ENCODE measurements at places on chromosomes 6 and 20.

GRCh38 chr6:165846123-165846966 is 183.3 kb upstream of the PDE10A start:
- DNase-seq, result no peak

DNA sequence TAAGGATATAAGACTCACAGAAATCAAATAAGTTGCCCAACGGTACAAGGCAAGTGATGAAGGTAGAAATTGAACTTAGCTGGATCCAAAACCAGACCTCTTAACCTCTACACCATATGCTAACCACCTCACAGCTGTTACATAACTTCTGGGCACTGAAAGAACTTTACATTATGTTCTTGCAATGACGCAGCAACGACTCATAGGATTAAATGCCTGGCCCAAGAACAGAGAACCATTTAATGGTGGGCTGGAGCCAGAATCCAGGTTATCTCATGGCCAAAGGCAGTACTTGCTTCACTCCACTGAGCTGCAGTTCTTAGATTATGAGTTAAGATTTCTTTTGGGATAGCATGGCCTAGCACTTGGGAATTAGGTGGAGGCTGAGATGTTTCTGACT is 4.4 kb downstream of the TRMT6 start:
- no peak for DNase-seq

DNA sequence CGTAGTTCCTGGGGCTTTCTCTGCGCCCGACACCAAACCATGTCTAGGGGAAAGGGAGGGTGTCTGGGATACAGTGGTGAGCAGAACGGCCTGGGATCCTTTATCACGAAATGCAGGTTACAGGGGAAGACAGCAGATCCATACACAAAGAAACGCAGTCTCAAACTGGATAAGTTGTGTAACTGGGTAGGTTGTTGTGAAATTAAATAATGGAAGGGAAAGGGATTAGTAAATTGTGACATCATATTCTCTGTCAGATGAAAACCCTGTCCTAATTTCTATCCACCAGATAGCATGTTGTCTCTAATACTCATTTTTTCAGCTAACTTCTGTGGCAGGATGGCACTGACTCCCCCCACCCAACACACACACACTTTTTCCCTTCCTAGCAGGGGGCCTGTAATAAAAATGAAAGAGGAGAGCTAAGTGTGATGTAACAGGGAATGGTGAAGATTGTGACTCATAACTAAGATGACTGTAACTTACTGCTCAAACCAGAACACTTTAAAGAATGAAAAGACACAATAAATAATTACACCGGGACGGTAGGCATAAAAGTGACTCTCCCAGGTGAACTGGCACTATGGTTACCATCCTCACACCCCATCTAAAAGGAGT is 769 bp upstream of the TRPC4AP start:
- no peak for DNase-seq

- no peak for DNase-seq
Measured at GRCh38 chr6:111631018-111631417, 25.3 kb upstream of the TRAF3IP2 start.

DNA sequence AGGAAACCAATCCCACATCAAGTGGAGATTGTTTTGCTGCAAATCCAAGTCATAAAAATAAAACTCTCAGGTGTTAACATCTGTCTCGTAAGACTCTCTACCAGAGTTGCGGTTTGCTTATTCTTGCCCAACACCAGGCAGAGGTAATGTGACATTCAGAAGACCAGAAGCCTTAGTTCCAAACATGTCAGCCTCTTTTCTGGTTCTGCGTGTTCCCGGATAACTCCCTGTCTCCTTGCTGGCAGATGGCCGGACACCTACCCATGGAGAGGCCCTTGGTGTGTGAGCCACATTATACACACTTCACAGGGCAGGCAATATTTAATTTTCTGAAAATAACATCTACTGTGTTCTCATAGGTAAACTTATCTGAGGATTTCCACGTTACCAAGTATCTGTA is 73.4 kb downstream of the GMPR start:
- DNase-seq, result no peak

DNA sequence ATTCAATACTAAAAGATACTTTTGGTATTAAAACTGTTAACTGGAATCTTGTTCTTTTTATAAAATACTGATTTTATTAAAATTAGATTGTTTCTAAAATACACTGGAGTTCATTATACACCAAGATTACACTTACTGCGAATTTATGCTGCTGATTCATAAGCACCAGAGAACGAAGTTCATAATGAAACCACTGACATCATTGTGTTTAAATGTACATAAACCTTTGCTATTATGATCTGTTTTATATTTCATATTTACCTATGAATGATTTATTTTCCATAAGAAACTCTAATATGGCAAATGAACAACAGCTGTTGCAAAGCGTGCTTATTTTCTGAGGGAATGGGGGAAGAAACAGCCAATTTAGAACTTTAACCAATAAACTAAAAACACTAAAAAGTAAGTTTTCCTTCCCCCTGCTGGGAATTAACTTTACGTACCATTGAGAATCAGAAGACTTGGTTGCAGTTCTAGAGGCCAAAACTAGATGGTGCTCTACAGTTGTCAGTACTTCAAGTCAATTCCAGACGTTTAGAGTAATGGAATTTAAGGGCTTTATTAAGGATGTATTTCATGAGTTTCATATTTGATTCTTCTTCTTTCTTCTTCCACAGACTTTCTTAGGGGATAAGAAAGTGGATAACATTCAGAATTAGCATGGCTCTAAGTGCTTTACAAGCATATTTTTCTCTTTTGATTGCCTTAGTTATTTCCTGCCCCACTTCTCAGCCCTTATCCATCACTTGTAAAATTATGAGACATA is 30.8 kb upstream of the COL19A1 start:
- DNase-seq, result no peak

DNA sequence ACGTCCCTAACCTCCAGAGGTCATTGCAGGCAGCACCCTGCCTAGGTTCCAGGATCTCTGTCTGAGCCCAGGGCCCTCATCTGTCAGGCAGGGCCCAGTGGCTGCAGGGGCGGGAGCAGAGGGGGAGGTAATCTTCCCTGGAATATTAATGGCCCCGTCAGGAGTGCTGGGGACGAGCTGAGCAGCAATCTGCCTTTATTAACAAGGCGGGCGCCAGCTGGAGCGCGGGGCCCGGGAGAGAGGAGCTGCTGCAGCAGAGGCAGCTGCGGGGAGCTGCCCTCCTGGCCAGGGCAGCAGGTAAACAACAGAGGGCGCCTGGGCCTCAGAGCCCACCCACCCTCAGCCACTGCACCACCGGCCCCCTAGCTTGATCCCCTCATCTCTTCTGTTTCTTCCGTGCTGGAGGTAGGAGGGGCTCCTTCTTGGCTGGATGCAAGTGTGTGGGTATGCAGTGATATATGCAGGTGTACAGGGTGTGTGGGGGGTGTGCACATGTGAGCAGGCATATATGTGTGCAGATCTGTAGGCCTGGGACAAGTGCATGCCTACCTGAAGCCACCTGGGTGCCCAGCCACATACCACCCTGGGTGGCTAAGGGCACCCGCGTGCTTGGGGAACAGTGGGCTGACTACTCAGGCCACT is 131.8 kb upstream of the MLN start:
- DNase-seq, result no peak

- no peak for DNase-seq
Measured at GRCh38 chr20:3980260-3981131, 34.9 kb downstream of the RNF24 start.

DNA sequence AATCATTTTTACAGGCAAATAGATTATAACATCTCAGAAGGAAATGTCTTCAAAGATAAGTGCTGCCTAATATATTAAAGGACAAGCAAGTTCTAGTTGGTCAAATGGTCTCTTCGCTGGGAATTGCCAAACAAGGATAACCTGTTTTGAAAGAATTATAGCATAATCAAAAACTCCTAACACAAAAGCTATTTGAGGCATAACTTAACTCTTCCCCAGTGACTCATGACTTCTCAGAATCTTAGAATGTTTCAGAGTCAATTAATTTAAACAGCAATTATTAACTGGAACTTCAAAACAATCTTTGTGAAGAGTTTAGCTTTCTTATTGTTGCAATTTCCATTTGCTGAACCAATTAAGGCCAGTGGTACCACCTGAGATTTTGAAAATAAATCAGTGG is 126.6 kb downstream of the MTFR2 start:
- DNase-seq, result no peak

DNA sequence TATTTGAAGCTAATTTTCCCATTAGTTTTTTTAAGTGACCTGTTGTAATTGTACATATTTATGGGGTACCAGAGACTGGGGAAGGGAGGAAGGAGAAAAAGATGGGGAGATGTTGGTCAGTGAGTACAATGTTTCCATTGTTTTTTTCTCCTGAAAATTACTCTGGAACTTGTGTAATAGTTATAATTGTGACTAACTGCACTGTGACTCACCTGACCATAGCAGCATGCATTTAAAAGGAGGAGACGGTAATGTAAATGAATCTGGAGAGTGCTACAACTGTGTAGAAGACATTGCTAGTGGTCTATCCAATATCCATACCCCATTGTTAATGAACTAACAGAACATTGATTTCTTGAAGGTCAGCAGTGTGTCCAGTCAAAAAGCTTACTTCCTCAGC is 133.4 kb downstream of the RFPL4B start:
- DNase-seq, result no peak

DNA sequence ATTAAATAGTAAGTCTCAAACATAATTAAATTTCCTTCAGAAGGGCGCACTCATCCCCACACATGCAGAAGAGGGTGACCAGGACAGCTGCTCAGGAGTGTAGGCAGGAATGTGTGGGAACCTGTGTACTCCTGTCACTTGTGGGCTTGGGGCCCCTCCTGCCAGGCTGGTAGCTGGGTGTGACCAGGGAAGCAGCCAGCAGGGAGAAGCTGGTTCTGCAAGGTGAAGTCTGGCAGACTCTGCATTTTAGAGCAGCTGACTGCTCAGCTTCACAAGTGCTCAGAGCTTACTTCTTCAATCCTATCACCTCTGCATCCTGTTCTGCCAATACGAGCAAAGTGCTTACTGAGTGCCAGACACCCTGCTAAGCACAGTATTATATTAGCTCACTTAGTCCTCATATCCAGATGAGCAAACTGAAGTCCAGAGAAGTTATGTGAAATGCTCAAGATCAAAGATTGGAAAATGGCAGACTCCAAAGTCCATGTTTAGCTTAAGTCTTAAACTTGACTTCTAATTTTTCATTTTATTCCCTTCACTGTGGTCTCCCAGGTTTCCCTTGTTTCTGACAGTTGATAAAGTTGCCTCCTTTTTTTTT is 27.9 kb downstream of the ELMO2 start:
- no peak for DNase-seq

DNA sequence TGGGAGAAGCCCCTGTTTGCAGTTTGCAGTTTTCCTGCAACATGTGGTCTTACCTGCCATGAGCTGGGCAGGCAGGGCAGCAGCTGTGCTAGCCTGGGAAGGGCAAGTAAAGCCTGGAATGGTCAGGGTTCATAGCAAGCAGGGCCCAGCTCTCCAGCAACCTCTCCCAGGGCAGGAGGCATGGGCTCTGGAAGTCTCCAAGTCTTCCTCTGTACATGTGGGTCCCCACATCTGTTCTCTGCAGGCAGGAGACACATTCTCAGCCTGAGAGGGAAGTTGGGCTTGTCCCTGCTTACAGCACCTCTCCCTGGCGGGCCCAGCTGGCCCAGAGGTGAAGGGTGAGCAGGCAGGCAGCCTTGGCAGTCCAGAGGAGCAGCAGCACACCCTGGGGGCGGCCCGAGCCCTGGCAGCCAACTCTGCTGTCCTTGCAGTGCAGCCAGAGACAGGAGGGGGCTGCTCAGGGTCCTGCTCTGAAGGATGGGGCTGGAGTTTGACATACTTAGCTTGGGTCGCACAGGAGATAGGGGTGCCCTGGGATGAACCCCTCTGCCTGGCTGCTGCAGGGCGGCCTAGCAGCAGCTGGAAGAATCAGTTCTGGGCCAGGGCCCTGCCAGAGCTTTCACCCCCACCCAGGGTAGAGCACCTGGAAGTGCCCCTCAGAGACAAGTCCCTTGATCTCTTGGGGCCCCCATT is 176.0 kb downstream of the MRPL14 start:
- DNase-seq, result no peak

- no peak for DNase-seq
Measured at GRCh38 chr6:53530346-53530745, 14.6 kb downstream of the GCLC start.

Measured in CD4-positive, alpha-beta T cell treated with Interleukin-15 for 1 hour (primary cell).